ENCODE measurements at places on chromosomes 5 and 9.
A peak's percentile ranks its signal among the peaks of the same experiment; 100 is the strongest.

- DNase-seq = no peak
Observed at GRCh38 chr5:84870369-84870768, 485.7 kb upstream of the EDIL3 start.

- DNase-seq = no peak
Observed at GRCh38 chr9:27800692-27801370, 227.6 kb upstream of the C9orf72 start.

- peak; percentile 77 for DNase-seq
Observed at GRCh38 chr5:165334201-165334600, 1828.8 kb downstream of the MAT2B start.

- peak; percentile 43 for DNase-seq
Observed at GRCh38 chr5:1129711-1130055, 17.8 kb upstream of the SLC12A7 start.

- DNase-seq = no peak
Observed at GRCh38 chr5:52853650-52854049, 65.9 kb downstream of the ITGA1 start.

DNA sequence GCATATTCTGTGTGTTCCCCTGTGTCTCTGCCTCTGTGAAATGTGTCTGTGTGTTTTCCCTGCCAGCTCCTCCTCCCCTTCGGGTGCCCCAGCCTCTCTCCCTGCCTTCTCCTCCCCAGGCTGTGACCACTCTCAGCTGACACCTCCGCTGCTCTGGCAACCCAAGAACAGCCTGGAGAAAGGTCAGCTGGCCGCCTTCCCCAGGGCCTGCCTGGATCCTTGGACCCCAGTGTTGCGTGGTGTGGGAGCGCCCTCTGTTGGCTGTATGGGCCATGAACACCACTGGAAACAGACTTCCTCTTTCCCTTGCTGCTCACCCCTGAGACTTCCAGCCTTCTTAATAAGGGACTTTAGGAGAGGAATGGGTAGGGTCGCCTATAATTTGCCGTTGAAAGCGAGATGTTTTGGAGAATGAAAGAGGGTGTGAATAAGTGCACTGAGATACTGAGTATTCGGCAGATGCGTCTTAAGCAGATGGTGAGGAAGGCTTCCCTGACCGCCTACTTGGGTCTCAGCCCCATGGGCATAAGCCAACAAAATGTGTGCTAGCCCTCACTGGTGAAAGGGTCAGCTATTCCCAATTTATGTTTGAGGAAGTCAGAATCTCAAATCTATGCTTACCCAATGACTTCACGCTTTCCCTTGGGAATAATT lies 114.9 kb upstream of the TRIM32 start:
- peak; percentile 72 for DNase-seq

- DNase-seq = peak; percentile 74
Observed at GRCh38 chr9:2453701-2454100, 167.9 kb upstream of the VLDLR start.

GRCh38 chr5:68409259-68409658 lies 193.7 kb downstream of the PIK3R1 start:
- DNase-seq = peak; percentile 73

- DNase-seq = peak; percentile 38
Observed at GRCh38 chr9:129383561-129384490, 205.8 kb upstream of the IER5L start.

DNA sequence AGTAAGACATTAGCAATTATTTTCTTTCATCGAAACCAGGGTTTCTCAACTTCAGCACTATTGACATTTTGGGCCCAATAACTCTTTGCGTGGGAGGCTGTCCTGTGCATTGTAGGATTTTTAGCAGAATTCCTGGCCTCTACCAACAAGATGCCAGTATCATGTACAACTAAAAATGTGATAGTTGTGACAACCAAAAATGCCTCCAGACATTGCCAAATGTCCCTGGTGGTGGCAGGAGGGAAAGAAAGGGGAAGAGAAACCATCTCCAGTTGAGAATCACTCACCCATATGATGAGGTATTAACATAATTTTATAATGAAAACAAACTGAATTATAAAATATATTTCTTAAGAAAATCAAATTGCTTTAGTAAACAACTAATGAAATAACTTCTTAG lies 406.1 kb downstream of the RAB3C start:
- DNase-seq = no peak

GRCh38 chr9:27157097-27157496 lies 48.1 kb downstream of the TEK start:
- DNase-seq = no peak

DNA sequence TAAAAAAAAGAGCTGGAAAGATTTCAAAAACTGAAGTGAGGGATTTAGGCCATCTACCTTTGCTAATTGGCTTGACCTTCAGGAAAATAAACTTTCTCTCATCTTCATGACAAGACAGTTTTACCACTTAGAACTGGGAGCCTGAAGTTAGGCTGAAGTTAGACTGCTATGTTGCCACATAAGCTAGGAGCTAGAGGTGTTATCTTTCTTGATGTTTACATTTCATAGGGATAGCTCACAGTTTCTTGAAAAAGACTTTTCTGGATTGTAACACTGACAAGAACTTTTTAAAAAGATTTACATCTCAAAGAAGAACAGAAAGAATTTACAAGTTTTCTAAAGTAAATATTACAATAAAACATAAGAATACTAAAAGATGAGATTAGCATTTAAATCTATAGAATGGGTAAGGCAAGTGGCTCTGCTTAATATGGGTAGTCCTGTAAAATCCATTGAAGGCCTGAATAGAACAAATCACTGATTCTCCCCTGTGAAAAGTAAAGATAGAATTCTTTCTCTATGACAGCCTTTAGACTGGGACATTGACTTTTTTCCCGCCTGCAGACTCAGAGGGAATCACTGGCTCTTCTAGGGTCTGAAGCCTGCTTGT lies 1665.4 kb upstream of the CDH9 start:
- DNase-seq = no peak

DNA sequence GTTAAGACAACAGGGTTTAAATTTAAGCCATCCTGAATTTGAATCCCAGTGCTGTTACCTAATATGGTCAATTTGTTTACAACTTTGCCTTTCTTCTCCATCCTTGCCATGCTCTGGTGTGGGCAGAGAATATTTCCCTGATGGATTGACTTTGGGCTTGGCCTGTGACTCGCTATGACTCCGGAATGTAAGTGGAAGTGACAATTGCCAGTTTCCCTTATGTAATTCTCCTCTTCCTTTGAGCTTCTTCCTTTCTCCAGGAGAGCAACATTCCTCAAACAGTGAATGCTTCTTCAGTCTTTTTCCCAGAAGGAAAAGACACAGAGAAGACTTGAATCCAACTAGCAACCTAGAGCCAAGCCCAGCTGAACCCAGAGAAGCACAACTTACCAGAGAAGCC lies 159.1 kb downstream of the LURAP1L start:
- DNase-seq = peak; percentile 70

GRCh38 chr5:56552612-56553268 lies 262.6 kb upstream of the MAP3K1 start:
- DNase-seq = no peak

DNA sequence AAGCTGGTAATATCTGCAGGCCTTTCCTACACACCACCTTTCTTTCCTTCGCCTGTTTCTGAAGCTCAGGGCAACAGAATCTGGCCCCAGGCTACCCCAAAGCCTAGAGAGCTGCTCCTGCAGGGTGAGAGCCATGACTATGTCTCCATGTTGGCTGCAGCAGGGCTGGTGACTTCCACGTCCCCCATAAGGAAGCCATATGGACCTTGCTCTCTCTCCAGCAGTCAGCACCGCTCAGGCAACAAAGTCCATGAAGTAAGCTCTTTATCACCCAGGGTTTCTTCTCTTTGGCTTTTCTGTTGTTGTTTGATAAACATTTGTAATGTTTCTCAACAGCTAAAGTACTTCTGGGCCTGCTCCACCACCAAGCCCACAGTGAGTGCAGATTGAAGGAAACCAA lies 125.2 kb downstream of the SLIT3 start:
- DNase-seq = no peak

DNA sequence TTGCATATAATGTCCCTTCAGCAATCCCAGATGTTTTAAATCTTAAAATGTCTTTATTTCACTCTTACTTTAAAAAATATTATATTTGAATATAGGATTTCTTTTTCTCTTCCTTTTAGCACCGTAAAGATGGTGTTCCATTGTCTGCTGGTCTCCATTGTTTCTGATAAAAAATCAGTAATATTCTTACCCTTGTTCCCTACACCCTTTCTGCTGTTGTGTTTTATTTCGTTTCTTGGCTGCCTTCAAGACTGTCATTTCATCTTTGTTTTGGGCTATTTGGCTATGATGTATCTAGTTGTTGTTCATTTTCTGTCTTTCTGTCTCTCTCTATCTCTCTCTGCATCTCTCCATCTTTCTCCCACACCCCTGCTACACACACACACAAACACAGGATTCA lies 197.9 kb downstream of the IRX2 start:
- DNase-seq = no peak

GRCh38 chr5:122295138-122295537 lies 16.9 kb upstream of the SNCAIP start:
- DNase-seq = no peak

GRCh38 chr5:10420932-10421331 lies 20.7 kb upstream of the ROPN1L start:
- no peak for DNase-seq

DNA sequence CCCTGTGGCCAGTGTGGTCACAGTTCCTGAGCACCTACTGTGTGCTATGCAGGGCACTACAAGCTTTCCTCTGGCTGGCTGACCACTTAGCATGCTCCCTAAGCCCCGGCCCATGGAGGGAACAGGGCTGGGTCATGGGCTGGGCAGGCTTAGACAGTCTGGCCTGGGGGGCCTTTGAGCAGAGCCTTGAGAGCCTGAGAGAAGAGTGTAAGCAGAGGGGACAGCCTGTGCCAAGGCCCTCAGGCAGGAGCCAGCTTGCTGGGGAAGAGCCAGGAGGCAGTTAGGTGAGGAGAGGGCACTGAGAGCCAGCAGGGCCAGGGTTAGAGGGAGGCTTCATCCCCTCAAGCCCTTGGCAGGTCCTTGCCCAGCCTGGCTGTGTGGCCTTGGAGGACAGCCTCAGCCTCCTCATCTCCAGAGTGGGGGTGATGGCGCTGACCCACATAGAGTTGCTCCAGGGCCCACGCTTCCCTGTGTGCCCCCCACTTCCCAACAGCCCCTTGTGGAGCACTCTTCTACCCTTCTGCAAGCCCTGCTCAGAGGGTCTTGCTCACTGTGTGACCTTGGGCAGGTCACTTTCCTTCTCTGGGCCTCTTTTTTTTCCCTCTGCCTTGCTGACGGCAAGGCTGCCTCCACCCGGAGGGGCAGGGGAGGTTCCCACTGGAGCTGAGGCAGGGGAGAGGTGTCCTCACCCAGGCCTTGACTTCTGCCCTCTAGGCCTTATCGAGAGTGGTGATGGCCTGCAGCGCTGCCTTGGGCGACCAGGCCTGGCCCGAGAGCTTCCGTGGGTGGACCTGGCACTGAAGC lies 107.1 kb downstream of the PHF2 start:
- DNase-seq = no peak

Measured in renal cortical epithelial cell (primary cell).